ENCODE measurements at places on chromosomes 3 and 15.

GRCh38 chr3:12395349-12396012, 88.8 kb upstream of the TSEN2 start:
- DNase-seq = no peak

GRCh38 chr3:73479325-73479724, 145.4 kb downstream of the PDZRN3 start:
- DNase-seq = no peak

DNA sequence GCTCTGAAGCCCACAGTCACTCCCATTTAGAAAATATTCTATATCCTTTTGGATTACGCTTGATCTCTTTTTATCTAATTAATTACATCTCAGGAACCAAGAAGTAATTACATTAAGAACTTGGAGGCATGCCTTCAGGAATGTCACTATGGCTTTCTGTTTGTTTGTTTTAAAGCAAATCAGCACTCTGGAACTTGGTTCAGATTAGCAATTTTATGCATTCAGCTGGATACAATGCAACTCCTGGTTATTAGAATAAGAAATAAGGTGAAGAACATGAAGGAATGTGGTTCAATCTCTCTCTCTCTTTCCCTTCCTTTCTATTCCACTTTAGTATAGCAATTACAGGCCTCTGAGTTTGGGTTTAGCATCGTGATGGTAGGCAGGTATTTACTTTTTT, 235.8 kb downstream of the FHIT start:
- DNase-seq = no peak

DNA sequence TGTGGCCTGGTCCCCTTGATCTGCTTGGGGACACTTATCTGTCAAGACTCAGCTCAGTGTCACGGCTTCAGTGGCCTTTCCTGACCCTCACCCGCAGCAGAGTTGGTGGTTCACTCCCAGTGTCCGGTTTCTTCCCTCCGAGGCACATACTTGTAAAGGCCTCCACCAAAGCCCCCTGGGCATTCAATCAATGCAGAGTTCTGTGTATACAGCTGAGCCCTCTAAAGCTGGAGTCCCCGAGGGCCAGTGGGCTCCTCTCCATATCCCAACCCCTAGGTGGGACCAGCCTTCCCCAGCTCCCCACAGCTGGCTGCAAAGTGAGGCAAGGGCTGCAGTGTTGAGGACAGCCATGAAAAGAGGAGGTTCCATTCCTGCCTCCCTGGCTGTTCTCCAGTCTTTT, 70.9 kb upstream of the RGMA start:
- DNase-seq = no peak

GRCh38 chr15:101368086-101368780, 73.2 kb upstream of the SNRPA1 start:
- DNase-seq = no peak

GRCh38 chr3:60107275-60107674, 1057.5 kb upstream of the CFAP20DC start:
- DNase-seq = no peak

DNA sequence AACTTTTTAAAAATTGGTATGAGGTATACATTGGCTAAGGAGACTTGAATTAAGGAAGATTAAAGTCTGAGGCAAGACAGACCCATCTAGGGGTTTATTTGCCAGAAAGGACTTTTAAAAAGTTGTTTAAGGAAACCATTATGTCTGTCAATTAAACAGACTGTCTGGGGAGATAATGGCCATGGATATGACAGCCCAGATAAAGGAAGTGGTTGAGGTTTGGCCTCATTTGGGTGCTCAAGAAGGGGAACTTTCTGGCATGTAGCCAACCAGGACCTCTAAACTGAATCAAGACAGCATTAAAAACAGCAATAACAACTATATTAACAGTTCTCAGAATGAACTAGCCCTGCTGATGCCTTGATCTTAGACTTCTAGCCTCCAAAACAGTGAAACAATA, 9.9 kb upstream of the CD200R1L start:
- DNase-seq = no peak

- DNase-seq = no peak
These were observed 452.9 kb upstream of the NECTIN3 start for GRCh38 chr3:110618512-110619226.

- DNase-seq = no peak
These were observed 73.4 kb downstream of the CPN2 start for GRCh38 chr3:194277786-194278130.

GRCh38 chr15:27328186-27328585, 357.2 kb downstream of the GABRG3 start:
- no peak for DNase-seq

GRCh38 chr3:13203398-13204176, 130.4 kb upstream of the IQSEC1 start:
- DNase-seq = no peak

GRCh38 chr15:53955396-53955795, 22.8 kb upstream of the UNC13C start:
- no peak for DNase-seq

GRCh38 chr3:140756240-140757016, 78.6 kb downstream of the TRIM42 start:
- DNase-seq = no peak

GRCh38 chr3:10074666-10075065, 33.4 kb downstream of the FANCD2OS start:
- no peak for DNase-seq

DNA sequence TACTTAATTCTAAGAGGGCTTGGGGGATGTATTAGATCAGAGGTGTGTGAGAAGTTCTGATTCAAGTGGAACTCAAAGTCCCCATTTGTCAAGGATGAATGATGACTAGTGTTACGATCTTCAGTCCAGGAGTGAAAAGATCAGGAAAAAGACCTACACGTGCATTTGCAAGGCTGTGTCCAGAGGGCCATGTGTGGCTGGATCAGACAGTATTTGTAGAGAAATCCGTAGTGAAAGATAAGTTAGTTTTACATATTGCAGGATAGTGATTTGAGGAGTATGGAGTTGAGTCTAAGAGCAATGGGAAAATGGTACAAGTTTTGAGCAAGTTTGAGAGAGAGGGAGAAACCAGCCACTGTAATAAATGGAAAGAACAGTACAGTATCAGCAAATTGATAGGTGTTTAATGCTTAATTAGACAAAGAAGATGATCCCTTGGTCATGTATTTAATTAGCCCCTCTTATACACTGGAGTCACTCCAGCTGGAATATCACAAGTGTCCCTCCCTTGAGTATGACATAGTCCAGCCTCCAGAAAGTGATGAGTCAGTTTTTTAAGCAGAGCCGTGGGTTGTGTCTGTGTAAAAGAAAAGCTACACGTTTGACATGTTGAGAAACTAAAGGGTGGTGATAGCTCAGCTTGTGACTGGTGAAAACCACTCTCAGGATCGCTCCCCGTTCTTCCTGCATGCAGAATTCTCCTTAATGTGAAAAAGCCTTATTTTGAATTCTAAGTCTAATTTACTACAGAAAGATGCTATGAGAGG, 348.8 kb downstream of the ROBO1 start:
- DNase-seq = no peak

DNA sequence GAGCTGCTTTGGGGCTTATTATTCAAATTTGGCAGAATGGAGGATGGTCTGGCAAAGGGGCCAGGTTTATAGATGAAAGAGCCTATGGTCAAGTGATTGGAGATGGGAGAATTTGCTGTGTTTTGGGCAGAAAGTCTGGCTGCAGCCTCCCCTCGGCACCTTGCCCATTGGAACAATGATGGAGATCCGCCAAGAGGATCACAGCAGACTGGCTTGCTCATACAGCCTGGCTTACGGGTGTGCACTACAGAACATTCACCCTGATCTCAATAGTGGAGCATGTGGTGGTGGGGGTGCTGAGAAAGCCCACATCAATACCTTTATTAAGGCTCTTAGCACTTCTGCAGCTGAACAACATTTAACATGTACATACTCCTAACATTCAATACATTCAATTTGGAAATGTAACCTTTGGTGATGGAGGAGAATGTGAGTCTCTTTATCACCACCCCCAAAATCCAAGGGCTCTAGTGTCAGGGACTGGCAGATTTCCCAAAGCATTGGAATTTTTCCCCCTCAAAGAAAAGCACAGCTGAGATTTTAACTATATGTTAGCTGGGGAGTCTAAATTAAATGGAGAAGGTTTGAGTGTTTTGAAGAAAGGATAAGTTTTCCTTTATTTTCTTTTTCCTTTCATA, 118.4 kb upstream of the TMC3 start:
- no peak for DNase-seq

GRCh38 chr3:126370606-126371005, 13.4 kb upstream of the KLF15 start:
- DNase-seq = no peak

- peak; percentile 66 for DNase-seq
These were observed at the start of gene CCDC50 for GRCh38 chr3:191328962-191329653. TSS of gene CCDC50 (plus strand) at chr3:191329394. CDS start at chr3:191329675, 281 bp downstream.

DNA sequence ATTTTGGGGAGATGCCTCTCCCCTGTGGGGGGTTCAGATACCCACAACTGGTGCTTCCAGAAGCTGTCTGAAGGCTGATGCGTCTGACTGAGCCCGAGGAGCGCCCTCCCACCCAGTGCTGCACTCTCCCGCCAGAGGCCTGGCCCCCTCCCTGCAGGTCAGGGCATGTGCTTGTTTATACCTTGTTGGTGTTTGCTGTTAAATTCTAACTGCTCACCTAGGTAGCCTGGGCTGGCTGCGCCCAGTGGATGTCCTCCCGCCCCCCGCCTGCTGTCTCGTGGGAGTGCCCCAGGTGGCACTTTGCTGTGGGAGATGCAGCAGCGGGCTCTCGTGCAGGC, 12.9 kb downstream of the KLF13 start:
- DNase-seq = no peak

- no peak for DNase-seq
These were observed 1114.0 kb upstream of the GBE1 start for GRCh38 chr3:82875401-82875800.

DNA sequence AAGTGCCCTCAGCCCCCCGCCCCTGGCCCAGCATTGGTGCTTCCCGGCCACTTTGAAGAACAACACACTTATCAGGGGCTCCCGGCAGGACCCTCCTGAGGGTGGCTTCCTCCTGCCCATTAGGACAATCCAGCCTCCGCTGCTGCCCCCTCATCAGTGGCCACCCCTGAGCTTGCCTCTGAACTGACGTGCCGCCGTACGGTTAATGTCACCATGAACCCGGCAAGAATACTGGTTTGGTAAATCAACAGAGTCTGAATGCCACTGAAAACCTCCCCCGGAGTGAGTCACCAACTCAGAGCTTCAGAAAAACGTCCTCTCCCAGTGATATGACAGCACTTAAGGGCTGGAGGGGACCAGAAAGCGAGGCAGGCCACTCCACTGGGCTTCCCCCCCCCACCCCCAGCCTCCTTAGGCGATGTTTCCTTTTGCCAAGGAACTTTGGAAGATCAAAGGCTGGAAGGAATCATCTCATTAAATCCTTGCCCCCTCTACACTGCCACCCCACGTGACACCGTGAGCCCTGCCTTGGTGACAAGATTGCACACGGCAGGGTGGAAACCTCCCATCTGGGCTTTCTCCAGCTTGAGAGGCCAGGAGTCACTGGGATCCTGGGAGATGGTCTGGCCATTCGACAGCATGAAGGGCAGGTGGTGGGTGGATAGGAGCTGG, 142.1 kb downstream of the NUP210 start:
- no peak for DNase-seq

- DNase-seq = peak; percentile 9
These were observed 462 bp downstream of the EDEM1 start for GRCh38 chr3:5187920-5188418.

GRCh38 chr3:113560831-113561623, 28.7 kb downstream of the SIDT1 start:
- peak; percentile 23 for DNase-seq

DNA sequence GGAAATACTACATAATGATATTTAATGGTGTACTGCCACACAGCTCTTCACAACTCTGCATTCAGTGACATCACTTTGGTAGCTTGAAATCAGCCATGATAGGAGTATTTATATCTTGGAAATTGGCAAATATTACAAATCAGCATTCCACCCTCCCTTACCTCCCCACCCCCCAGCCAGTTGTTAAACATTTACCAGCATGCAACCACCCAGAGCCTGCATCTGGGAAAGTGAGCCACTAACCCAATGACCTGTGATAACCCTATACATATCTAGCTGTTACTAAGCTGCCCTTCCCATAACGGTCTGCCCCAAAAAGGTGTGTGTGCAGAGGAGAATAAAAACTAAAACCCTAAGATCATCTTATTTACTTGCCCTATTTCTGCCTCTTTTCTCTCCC, 44.6 kb upstream of the SATB1 start:
- DNase-seq = no peak

DNA sequence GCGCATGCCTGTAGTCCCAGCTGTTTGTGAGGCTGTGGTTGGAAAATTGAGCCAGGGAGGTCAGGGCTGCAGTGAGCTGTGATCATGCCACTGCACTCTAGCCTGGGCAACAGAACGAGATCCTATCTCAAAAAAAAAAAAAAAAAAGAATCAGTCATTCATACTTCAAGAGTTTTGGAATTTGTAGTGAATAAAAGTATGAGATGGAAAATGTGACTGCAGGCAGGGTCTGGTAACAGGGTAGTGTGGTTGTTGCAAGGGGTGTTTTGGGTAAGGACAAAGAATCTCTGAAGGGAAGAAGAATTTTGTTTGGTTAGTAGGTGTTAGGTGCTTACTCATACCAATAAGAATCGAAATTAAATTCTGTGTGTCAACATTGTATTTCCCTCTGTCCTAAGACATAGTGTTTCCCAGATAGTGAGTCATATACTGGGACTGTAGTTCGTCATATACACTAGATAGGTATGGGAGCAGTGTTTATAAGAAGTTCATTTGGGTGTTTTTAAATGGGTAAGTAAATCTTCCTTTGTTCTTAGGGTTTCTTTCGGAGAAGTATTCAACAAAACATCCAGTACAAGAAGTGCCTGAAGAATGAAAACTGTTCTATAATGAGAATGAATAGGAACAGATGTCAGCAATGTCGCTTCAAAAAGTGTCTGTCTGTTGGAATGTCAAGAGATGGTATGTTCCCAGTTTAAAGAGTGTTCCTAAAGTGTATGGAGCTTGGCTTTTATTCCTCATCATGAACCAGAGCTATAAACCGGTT, 14.2 kb downstream of the NR1D2 start:
- peak; percentile 92 for DNase-seq

DNA sequence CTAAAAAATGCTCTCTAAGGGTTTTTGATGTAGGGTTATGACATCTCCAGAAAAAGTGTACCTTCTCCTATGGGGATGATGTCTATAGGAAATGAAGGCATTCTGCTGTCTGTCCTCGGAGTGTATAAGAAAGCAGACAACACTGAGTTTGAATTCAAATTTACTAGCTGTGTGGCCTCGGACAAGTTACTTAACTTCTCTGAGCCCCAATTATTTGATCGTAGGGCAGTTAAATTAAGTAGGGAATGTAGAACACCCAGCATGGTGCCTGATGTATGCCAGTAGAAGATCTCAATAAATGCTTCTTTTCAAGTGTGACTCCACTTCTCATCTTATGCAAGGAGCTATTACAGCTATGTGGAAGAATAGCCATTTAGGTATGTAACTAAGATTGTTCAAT, 184.6 kb downstream of the CPNE4 start:
- DNase-seq = no peak

- DNase-seq = no peak
These were observed 315.1 kb upstream of the TLE3 start for GRCh38 chr15:70412794-70413193.
